Activated CD4-positive, alpha-beta memory T cell treated with anti-CD3 and anti-CD28 coated beads, Interleukin-2, amount 10 ng/mL, durations not matched to agents 7 days and 5 days (primary cell): ENCODE measurements at places on chromosomes 2 and 18.

DNA sequence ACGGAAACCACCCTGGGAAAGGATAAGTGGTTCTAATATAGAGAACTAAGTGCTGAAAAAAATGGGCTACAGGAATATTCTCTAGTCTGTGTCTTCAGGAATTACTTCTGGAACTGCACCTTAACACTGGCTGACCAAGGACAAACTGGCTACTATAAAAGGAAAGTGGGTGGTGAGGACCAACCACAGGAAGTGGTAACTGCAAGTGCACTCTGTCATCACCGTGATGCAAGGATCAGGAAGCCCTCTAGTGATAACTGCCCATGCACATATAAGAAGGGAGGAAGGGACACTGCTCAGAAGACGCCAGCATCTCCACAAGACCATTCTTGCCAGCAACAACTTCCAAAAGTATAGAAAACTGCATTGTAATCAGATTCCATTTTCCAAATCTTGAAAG, 424.4 kb upstream of the RGPD4 start:
- no peak for DNase-seq

GRCh38 chr2:214244847-214245246, 166.0 kb upstream of the VWC2L start:
- DNase-seq = no peak

- DNase-seq = no peak
Observed at GRCh38 chr2:204313256-204313655, 232.0 kb upstream of the PARD3B start.

DNA sequence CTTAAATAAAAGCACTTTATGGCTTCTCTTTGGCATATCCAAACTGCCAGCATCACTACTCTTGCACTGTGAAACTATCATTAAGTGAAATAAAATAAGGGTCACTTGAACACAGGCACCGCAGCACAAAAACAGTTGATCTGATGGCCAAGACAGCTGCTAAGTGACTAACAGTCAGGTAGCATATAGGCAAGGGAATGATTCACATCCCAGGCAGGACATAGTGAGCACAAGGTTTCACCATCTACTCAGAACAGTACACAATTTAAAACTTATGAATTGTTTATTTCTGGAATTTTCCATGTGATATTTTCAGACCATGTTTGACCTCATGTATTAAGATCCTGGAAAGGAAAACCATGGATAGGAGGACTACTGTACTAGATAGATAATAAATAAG, 214.2 kb downstream of the MREG start:
- no peak for DNase-seq

GRCh38 chr2:75533135-75533534, 27.6 kb downstream of the EVA1A start:
- no peak for DNase-seq

- DNase-seq = no peak
Observed at GRCh38 chr2:241410739-241411176, 54.7 kb downstream of the FARP2 start.

GRCh38 chr2:21251216-21251980, 127.6 kb downstream of the TDRD15 start:
- DNase-seq = no peak

GRCh38 chr2:119647440-119648169, 31.4 kb upstream of the TMEM177 start:
- no peak for DNase-seq
